ENCODE measurements at places on chromosomes 13 and 19.
A peak's percentile ranks its signal among the peaks of the same experiment; 100 is the strongest.

DNA sequence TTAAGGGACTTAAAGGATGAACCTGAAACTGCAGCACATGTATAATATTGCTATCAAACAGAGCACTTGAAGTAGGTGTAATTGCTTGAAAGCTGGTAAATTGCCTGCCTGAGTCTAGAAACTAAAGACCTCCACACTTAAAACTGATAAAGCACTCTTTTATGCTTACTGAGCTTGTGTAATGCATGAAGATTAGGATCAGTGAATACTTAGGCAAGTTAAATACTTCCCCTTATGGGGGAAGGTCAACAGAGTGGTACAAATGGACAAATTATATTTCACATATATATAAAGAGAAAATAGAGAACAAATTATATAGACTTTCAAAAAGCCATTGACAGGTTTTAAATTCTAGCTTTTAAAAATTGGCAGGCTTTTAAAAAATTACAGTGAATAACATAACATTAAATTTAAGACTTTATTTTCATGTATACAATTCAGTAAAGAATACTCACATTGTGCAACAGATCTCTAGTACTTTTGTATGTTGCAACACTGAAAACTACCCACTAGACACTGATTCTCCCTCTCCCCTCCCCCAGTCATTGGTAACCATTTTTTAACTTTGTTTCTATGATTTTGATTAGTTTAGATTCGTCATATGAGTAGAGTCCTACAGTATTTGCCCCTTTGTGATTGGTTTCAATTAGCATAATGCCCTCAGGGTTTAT lies 23.9 kb downstream of the PIBF1 start:
- DNase-seq: no peak

- no peak for DNase-seq
Measured at GRCh38 chr19:45670670-45671453, 2.8 kb downstream of the GIPR start.

DNA sequence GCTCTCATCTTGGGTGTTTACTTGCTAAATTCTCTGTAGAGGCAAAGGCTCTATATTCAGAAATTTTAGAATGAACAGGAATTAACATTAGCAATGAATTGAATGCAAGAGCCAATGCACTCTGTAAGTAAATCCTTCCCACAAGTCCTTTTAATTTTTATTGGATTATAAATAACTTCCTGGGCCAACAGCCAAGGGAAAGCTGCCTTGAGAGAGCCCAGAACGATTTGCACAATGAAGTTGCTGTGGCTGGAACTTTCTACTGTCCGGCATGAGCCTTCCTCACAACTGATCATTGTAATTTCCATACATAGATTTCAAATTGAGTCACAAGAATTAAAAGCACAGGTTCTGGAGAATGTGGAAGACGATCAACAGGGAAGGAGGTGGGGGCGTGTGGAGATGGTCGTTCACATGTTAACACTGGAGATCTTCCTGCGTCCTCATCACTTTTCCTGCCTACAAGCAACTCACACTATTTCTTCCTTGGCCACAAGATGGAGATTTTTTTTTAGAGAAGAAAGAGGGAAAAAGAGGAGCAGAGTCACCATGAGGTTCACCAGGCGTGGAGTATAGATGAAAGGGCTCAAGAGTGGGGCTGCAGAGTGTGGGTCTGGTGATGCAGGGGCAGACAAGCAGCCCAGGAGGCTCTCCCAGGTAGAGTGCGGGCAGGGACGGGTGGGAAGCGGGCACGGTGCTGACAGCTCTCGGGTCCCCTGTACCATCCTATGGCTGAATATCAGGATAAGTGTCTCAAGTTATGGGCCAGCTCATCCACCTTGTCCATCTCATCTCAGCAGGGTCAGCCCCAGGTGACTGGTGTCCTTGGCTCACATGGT lies 110.7 kb downstream of the SOX1 start:
- DNase-seq: no peak

- DNase-seq: no peak
Measured at GRCh38 chr19:20612711-20613316, 47.2 kb upstream of the ZNF737 start.

GRCh38 chr19:38898788-38899446 lies 501 bp downstream of the SIRT2 start:
- DNase-seq: no peak

DNA sequence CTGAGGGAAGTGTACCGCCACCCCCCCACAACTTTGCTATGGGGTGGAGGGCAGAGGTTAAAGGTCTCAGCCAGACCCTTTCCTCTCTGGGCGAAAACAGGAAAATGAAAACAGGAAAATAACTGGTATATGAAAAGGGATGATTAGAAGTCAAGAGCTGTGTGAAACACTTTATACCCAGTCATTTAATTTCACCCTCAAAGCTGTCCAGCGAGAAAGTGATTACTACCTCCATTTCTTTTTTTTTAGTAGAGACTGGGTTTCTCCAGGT lies 575 bp upstream of the PHLDB3 start:
- no peak for DNase-seq

DNA sequence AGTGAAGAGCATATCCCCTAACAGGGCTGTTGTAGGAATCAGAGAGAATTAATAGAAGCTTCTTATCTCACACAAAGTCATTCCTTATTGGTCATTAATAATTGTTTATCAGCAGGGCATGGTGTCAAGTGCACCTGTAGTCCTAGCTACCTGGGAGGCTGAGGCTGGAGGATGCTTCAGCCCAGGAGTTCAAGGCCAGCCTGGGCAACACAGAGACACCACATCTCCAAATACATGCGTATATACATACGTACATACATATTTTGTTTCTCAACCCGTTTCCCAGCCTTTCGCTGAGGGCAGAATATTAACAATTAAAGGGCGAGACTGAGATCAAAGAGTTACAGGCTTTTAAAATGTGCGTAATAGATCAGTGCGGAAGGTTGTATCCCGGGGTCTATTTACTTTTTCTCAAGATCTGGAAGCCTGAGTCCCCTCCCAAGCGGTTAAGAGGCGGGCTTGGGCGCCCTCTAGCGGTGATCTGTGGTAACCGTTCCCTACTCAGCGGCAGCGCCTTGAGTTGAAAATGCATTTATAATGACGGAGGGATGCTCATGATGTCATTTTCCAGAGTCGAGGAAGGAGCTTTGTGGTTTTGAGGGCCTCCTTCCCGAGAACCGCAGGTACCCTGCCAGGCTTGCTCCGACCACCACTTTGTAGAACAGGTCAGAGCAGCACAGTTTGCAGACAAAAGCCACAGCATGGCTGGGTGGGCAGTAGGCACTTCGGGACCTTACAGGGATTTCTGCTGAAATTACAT lies 169.6 kb upstream of the GPR12 start:
- DNase-seq: peak; percentile 18

DNA sequence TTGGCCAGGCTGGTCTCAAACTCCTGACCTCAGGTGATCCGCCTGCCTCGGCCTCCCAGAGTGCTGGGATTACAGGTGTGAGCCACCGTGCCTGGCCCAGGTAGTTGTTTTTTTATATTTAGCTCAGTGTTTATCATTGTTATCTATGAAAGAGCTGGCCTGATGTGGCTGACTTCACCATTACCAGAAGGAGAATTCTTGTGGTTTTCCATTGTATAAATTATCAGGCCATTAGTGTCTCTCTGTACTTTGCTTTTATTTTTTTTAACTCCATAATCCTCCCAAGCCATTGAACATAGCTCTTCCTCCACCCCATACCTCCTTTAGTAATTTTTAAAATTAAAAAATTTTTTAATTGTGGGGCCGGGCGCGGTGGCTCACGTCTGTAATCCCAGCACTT lies 24.2 kb downstream of the CERS4 start:
- DNase-seq: no peak

- no peak for DNase-seq
Measured at GRCh38 chr13:29227576-29227975, 367.9 kb downstream of the SLC7A1 start.

DNA sequence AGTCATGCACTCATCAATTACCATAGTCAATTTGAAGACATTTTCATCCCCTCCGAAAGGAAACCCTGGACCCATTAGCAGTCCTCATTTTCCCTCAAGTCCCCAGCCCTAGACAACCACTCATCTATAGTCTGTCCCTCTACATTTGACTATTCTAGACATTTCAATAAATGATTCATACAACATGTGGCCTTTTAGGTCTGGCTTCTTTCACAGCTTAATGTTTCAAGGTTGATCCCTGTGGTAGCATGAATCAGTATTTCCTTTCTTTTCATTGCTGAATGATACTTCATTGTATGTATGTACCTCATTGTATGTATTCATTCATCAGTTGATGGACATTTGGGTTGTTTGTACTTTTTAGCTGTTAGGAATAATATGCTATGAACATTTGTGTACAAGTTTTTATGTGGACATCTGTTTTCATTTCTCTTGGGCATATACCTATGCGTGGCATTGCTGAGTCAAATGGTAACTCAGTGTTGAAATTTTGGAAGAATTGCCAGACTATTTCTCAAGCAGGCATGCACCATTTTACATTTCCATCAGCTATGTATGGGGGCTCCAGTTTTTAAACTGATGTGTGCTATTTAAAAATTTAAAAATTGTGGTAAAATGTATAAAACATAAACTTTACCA lies 18.4 kb downstream of the SPATA13 start:
- no peak for DNase-seq

GRCh38 chr13:33945477-33945876 lies 127.5 kb downstream of the RFC3 start:
- DNase-seq: no peak

GRCh38 chr19:18946918-18947317 lies 5.9 kb upstream of the HOMER3 start:
- DNase-seq: no peak

DNA sequence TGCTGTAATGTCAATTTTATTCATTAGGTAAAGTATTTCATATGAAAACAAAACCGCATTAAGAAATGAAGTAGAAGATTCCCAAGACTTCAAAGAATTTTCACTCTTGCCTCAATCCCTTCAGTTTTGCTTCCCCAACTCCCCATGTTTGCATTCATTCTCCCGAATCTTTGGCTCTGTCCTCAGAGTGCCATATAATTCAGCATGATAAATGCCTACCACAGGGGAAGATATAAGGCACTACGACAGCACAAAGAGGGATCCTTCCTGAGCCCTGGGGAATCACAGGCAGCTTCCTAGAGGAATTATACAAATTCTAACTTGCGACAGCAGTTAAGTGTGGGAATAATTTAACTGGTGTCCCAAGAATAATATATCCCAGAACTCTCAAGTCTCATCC lies 68.5 kb downstream of the TSC22D1 start:
- no peak for DNase-seq

DNA sequence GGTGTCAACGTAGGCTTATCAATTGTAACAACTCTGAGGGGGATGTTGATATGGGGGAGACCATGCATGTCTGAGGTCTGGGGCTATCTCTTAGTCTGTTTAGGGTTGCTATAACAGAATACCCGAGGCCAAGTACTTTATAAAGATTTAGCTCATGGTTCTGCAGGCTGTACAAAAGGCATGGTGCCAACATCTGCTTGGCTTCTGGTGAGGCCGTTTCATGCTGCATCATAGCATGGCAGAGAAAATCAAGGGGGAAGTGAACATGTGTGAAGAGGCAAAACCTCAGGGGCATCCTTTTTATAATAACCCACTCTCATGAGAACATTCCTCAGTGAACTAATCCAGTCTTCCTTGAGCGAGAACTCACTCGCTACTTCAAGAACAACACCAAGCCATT lies 353.8 kb downstream of the ENOX1 start:
- DNase-seq: no peak

GRCh38 chr13:73815796-73816195 lies 318.4 kb downstream of the KLF12 start:
- no peak for DNase-seq

DNA sequence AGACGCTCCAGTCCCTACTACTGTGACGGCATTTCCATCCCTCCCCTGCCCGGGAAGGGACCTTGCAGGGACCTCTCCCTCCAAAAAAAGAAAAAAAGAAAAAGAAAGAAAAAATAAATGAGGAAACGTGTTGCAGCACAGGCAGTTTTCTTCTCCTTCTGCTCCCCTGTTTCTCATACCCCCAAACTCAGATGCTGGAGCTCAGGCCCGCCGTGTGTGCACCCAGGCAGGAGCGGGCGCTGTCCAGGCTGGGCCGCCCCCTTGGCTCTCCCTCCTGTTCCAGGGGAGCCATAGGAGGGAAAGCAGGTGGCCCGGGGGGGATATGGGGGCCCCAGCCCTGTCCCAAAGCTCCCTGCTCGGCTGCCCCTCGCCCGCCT lies 5.8 kb downstream of the YIPF2 start:
- no peak for DNase-seq

DNA sequence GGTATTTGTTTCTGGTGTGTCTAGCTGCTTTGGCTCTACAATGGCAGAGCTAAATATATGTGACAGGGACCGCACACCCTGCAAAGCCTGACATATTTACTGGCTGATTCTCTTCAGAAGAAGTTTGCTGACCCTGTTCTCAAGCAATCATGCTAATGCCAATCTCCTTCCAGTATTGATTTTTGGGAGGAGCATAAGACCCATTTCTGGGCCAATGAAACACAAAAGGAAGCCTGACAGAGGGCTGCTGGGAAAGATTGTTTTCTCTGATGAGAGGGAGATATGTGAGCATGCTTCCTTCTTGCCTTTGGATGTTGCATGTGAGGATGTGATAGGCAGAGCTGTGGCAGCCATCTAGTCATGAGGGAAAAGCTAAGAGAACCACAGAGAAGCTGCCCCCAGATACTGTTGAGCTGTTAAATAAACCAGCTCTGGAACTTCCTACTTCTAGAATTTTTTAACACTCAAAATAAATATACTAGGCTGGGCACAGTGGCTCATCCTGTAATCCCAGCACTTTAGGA lies 31.4 kb upstream of the TPTE2 start:
- no peak for DNase-seq

DNA sequence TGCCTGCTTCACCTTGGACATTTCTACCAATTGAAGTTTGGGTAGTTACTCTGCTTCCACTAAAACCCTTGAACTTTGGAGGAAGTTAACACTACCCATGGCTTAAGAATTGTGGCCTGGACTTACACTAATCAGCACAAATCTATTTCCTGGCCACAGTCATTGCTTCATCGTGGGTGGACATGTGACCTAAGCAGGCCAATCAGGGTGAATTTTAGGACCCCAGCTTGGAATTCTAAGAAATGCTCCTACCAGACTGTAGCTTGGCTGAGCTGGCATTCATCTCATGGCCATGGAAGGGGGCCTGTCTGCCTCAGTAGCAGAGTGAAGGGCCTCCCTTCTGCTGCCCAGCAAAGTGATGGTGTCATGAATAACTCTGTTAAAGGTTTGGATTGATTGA lies 58.3 kb upstream of the SLC15A1 start:
- no peak for DNase-seq

DNA sequence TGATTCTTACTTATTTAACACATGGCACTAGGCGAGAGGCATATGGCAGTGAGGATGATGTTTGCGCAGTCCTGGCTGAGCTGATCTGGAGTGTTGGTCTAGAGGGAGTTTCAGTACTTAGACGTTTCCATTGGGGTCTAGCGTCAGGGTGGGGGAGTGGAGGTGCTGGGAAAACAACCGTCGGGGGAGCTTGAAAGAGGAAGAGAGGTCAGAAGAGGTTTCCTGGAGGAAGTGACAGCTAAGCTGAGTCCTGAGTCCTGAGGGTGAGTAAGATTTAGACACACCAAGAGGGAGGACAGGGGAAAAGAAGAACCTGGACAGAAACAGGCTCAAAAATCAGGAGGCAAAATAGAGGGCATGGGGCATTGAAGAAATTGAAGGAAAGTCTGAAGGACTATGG lies 81.4 kb downstream of the ALOX5AP start:
- DNase-seq: no peak

- no peak for DNase-seq
Measured at GRCh38 chr19:15869873-15870272, 28.0 kb downstream of the CYP4F2 start.

All from NCI-H1417 treated with DMSO at 0.1 percent for 48 hours (cell line).